Muscle of arm (tissue), 14 donors: ENCODE measurements at places on chromosomes 16 and 17.
A peak's percentile ranks its signal among the peaks of the same experiment; 100 is the strongest.

GRCh38 chr17:19733953-19734526, 14.1 kb downstream of the ALDH3A1 start:
- no peak for DNase-seq

DNA sequence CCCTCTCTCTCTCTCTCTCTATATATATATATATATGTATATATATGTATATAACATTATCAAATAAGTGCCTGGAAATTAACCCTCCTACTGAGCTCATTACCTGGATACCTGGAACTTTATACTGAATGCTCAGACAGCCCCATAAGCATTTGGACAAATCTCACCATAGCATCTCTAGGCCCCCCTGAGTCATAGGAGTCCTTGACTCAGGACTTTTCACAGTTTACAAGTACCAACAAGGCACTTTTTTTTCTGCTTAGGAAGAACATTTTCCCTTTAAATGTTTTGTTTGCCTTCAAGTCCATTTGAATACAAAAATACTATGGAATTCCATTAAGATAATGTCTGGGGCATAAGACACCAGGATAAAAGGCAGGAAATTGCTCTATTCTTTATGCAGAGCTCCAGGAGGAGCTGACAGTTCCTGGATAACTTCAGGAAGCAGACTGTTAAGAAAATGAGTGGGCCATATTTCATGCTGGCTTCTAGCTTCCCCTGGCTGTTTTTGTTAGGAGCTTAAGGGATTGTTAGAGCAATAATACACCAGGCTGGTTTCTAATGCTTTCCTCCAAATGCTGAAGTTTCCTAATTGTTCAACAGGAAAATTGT, 171.7 kb upstream of the ASIC2 start:
- DNase-seq, result no peak

DNA sequence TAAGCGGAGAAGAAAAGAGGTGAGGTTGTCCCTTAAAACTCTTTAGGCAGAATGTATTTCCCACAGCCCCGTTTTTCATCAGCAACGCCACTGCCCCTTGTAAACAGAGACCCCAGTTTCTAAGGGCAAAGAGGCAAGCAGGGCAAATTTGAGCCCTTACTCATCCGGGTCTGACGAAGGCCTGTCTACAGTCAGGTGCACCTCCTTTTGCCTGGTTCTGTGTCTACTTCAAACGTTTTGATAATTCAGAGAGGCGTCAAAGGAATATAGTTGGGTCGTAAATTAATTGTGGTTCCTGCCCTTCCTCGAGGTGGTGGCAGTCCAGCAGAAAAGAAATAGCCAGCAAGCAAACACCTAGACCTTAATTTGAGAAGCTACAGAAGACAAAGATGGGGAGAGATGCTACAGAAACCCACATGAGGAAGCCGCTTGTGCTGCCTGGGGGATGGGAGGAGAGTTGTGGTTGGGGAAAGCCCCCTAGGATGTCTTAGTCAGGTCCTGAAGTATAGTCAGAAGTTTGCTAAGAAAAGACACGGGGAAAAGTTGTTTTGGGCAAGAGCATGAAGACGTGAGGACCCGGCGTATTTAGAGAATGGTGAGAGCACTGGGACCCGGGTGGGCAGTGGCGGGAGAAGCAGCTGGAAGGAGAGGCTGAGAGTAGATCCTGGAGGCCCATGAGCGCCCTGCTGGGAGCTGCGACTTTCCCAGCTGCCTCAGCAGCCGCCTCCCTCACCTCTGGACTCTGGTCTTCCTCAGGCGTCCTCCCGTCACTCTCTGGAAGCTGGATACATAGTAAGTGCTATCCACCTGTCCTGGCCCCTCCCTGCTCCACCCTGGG, 2.4 kb downstream of the FBRS start:
- no peak for DNase-seq

- no peak for DNase-seq
These were observed 52.6 kb downstream of the RAB11FIP4 start for GRCh38 chr17:31444026-31444425.

DNA sequence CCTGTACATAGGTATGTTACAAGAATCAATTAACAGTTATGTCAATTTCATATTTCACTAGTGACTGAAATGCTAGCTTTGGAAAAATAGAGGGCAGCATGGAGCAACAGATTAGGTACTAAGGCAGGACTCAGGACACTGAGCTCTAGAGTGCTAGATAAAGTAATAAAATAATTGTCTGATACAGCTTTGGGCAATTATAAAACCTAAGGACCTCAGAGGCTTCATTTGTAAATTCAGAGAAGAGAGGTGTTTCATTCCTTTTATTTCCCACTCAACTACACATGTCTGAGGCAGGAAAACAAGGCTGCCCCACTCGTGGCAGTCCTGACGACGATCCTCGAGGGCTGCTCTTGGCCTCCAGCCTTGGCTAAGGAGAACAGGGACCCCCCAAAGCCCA, 81.5 kb downstream of the CA4 start:
- DNase-seq, result peak; percentile 10

DNA sequence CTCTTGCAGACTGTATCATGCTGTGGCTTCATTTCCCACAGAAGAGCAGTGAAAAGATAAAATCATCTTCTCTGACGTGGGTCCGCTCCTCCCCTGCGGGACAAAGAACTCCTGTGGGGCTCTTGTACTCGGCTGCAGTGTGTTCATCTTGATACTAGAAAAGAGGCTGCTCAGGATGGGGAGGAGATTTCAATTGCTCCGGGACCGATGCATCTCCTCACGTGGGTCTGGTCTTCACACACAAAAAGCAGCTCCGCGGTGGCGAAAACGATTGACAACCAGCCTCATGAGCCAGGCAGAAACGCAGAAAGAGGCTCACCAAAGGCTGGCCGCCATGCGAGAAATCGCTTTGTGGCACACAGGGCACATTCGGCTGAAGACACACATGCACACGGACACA, 14.4 kb upstream of the KCNJ18 start:
- DNase-seq, result no peak

DNA sequence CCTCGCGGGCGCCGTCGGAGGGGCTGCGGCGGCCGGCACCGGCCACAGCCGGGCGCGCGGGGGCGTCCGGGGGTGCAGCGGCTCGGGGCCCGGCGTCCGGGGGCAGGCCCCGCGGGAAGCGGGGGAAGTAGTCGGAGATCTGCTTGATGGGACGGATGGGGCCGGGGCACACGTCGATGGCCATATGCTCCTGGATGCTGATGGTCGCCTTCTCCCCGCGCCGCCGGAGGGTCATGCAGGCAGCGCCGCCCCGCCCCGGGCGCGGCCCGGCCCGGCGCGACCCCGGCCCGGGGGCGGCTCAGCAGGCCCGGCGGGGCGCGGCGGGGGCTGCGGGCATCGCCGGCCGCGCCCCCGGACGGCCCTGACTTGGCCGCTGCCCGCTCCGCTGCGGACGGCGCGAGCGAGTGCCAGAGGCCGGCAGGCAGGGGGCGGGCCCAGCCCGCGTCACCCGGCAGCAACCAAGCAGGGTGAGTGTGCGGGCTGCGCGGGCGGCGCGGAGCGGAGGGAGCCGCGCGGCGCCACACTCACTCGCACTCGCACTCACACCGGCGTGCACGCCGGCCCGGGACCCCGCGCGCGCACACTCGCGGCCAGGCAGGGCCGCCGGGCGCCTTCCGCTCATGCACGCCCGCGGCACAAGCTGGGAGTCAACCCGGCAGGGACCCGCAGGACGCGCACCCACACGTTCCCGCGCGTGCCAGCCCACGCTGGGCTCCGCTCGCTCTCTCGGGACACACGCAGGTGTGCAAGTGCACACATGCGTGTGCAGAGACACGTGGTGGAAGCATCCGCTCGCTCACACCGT, at the start of gene DOC2B:
TSS of gene DOC2B (minus strand) at position 406 of the 805 bp plus-strand sequence. CDS start at position 235, 171 bp downstream.
- no peak for DNase-seq

DNA sequence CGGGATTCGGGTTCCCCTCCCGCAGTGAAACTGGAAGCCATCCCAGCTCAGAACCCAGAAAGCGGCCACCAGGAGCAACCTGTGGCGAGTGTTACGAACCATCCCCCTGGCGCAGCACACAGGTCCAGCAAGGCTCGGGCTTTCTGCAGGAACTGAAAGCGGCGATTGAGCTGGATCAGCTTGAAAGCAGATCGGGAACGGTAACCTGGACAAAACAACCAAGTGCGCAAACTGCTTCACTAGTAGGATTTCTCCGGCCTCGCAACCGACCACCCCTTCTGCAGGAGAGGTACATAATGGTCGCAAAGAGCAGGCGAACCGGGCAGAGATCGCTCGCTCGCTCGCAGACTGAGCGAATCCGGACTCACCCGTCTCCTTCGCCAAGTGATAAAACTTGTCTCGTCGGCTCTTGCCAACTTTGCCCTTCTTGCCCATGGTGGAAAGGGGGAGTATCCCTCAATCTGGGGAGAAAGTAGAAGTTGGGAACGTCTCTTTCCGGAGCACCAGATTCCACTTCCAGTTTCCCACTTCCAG, 696 bp upstream of the PSMC5 start:
- DNase-seq, result no peak

- no peak for DNase-seq
These were observed 16.9 kb downstream of the POLR3K start for GRCh38 chr16:36336-36984.

GRCh38 chr16:53518550-53519416, 15.8 kb upstream of the AKTIP start:
- no peak for DNase-seq

DNA sequence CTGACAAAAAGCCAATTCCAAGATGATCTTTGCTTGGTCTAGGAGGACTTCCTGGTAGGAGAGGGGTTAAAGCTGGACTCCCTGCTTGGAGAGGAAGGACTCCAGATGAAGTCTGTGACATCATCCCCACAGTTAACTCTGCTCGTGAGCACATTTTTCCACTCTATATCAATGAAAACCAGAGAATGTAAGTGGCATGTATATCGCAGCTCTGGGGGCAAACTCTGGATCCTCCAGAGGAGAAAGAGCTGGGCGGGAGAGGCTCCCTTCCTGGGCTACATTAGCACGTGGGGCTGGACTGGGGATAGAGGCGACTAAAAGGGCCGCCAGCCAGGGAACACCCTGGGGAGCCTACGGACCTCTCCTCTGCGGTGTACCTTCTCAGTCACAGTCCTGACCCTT, 34.1 kb downstream of the HIC1 start:
- peak; percentile 79 for DNase-seq
